ENCODE measurements at places on chromosomes 12 and 14. TPM values are rescaled to one million over a fixed set of nuclear protein-coding genes. Genes with fewer than 3 reads are reported as not detected.

TMEM119 gene
- total RNA-seq, result 15.8 TPM

SPTLC2 gene
- 66.1 TPM for total RNA-seq

KRT82 gene
- not detected for total RNA-seq

GPD1 gene
- 15.1 TPM for total RNA-seq

ADAMTS20 gene
- not detected for total RNA-seq

RASSF9 gene
- total RNA-seq, result 10.1 TPM

BCL7A gene
- total RNA-seq, result 22.7 TPM

BCAT1 gene
- total RNA-seq, result 15.5 TPM

GARIN6 gene
- not detected for total RNA-seq

CDH24 gene
- total RNA-seq, result 5.1 TPM

DNA sequence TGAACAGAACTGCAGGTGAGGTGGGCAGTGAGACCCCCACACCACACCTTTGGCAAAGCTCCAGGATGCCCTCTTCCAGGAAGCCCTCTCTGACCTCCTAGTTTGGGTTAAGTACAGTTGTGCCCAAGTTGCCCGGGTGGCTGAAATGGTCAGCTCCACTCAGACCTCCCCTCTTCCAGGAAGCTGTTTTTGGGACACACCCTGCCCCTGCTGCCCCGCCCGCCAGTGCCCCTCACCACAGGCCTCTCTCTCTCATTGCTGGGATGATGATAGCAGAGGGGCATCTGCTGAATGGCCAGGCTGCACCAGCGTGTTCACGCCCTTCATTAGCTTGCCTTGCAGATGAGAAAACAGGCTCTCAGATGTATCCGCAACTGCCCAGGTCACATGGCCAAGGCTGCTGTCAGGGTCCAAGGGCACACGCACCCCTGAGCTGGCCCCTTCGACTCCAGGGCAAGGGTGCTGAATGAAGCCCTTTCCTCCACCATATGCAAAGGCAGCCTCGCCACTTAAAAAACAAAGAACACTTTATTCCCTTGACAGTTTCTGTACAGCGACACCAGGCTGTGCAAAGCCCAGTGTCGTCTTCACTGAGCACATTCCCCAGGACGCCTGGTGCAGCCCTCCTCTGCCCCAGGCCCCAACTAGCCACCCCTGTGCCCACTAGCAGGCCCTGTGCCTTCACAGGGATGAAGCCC is 15.5 kb downstream of the SLC25A29 start:
- peak; percentile 48 for DNase-seq

- DNase-seq, result no peak
These were observed 521.8 kb downstream of the RMST start for GRCh38 chr12:97984436-97984835.

- peak; percentile 73 for DNase-seq
These were observed 33.2 kb downstream of the NCKAP5L start for GRCh38 chr12:49794811-49795653.

GRCh38 chr14:100824091-100824551 is 1.8 kb upstream of the MEG3 start:
- DNase-seq, result peak; percentile 79

DNA sequence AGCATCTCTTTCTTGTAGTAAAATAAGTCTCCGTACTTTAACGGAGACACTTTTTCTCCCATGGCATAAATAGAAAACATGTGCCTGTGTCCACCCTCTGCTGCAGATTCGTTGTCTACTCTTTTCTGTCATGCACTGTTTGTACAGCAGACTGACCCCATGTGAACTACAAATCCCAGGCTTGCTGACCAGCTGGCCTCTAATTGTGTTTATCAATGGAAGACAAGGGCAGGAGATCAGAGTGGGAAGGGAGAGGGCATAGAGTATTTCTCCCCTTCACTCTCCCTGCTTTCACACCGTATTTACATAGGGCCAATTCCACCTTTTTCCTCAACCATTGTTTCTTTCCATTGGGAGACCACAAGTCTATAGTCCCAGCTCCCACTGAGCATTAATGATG is 31.0 kb upstream of the TMTC2 start:
- no peak for DNase-seq

- peak; percentile 10 for DNase-seq
These were observed 174.1 kb upstream of the TMTC1 start for GRCh38 chr12:29957835-29958234.

GRCh38 chr14:53900499-53900898 is 56.1 kb downstream of the BMP4 start:
- no peak for DNase-seq

- peak; percentile 40 for DNase-seq
These were observed 326.8 kb upstream of the RTL1 start for GRCh38 chr14:101230161-101230850.

DNA sequence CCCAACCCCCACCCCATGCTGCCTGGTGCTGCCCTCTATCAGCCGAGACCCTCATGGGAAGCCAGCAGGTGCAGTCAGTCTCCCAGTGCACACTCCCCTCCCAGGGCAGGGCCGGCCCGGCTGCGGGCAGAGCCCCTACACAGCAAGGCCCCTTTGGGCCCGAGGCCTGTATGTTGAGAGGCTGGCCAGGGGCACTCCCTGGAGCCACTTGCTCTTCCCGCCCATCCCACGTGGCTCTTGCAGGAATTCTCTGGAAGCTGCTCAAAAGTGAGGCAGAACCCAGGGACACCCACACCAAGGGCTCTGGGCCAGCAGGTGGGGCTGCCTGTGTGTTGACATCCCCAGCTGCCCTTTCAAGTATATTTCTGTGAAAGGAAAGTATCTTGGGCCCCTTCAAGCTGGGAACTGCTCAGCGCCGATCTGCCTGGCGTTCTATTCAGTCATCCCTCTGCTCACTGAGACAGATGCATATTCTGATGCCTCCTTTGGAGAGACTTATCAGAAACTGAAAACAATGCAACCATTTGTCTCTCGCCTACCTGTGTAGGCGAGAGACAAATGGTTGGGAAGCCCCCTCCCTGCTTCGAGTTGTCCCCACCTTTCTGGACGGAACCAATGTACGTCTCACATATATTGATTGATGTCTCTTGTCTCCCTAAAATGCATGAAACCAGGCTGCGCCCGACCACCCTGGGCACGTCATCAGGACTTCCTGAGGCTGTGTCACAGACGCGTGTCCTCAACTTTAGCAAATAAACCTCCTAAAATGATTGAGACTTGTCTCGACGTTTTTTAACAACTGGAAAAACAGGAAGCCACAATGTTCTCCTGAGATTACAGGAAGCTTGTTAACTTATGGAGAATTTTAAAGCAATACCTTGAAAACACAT is 6.0 kb downstream of the GPR132 start:
- no peak for DNase-seq

GRCh38 chr12:47458279-47458678 is 247.6 kb downstream of the RPAP3 start:
- no peak for DNase-seq

DNA sequence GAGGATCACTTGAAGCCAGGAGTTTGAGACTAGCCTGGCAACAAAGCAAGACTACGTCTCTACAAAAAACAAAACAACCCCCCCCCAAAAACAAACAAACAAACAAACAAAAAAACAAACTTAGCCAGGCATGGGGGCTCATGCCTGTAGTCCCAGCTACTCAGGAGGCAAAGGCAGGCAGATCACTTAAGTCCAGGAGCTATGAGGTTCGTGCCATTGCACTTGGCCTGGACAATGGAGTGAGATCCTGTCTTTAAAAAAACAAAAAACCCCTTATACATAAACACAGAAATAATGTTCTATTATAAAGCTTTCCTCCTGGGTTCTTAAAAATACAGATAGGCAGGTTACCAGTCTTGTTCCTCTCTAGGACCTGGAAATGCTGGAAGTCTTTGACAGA is 1.6 kb downstream of the GTSF1 start:
- no peak for DNase-seq

DNA sequence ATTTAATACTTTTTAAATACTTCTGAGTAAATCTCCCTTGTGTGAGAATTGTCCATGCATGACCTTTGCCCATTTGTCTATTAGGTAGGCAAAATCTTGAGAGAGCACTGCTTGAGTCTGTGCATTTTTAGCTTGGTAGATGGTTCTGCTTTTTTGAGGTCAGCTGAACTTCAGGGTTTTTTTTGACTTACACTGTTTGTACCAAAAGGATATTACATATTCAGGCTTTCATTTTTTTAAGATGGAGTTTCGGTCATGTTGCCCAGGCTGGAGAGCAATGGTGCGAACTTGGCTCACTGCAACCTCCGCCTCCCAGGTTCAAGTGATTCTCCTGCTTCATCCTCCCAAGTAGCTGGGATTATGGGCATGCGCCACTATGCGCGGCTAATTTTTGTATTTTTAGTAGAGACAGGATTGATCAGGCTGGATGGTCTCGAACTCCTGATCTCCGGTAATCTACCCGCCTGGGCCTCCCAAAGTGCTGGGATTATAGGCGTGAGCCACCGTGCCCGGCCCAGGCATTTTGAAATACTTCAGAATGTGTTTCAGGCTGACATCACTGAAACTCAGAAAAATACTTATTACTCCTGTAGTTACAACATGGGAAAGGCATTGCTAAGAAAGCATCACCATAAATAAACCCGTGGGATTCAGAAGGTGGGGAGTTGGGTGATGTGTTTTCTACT is 11.1 kb downstream of the RASSF3 start:
- DNase-seq, result no peak

GRCh38 chr12:89575374-89575773 is 49.5 kb upstream of the POC1B start:
- DNase-seq, result no peak

DNA sequence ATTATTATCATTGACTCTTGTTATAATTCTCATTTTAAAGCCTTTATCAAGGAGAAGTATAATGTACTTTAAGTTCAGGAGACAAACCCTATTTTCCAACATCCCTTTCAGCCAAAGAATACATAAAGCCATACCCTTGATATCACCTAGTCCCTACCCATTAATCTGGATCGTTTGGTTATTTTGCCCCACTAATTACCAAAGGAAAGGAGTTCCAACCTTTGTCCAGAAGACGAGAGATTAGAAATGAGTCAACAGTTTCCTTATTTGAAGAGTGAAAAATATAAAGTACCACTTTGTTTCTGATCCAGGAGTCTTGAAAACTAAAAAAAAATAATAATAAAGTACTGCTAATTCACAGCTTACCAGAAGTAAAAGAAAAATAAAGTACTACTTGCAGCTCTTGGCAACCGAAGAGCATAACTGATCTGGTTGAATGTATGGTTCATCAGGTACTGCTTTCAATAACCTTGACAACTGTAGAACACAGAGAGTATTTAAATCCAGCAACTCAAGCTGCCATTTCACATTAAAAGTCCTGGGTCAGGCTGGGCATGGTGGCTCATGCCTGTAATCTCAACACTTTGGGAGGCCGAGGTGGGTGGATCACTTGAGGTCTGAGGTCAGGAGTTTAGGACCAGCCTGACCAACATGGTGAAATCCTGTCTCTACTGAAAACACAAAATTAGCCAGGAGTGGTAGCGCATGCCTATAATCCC is 33.7 kb downstream of the LIMA1 start:
- no peak for DNase-seq

DNA sequence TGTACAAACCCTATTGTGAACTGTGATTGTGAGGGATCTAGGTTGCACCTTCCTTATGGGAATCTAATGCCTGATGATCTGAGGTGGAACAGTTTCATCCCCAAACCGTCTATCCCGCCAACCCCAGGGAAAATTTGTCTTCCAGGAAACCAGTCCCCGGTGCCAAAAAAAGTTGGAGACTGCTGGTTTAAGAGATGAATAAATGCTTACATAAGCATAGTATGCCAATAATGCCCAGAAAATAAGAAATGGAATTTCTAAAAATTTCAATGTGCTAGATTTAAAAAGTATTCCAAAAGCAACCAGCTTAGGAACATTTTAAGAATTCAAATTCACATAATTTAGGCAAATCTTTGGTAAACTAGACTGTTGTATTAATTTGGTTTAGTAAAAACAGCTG is 5.4 kb upstream of the RNU6-8 start:
- DNase-seq, result no peak

- DNase-seq, result no peak
These were observed 146.1 kb downstream of the KITLG start for GRCh38 chr12:88433997-88434703.

DNA sequence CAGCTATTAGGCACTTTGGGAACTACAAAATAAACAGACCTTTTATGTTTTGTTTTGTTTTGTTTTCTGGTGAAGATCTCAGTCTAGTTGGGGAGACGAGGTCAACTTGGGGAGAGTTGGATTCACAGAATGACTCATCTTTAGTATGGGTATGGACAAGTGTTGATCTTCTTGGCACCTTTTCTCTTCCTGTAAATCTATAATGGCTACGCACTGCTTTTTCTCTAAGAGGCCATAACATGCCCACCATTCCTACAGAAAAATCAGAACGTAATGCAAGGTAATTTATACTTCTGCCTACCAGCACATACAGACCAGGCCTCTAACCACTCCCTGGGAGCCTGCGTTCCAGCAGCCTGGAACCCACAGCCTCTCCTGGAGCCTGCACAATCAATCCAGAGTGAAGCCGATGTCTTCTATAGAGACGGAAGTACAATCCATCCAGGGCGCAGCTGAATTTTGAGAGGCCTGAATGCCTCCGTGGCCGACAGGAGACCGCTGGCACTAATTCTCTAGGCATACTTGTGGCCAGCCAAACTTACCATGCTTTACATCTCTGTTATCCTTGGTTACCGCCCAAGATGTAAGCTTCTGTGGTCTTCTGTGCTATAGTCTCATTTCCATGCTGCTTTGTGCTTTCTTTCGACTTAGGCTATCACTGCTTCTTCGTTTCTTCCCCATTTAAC is 717 bp downstream of the PPHLN1 start:
- peak; percentile 14 for DNase-seq

DNA sequence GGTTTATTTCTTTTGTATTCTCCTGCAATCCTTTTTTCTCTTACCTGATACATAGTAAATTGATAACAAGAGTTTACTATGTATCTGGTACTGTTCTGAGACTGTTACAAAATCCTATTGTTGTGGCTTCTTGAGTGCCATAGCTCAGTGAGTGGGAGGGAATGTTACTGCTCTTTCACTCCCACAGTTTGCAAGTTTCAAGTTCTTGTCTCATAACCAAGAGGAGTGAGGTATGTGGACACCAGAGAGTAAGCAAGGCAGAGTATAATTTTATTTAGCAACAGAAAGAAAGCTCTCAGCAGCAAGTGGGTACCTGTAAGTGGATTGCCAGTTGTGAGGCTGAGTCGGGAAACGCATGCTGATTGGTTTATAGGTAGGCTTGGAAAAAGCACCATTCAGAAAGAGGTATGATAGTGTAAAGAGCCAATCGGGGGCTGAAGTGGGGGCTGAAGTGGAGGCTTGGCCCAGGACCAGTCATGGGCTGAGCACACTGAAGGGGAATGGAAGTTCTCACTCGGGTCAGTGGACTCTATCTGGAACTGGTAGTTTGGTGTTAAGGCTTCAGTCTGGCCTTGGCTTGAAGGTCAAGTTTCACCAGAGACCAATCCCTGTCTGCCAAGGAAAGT is 850.8 kb downstream of the TMTC2 start:
- no peak for DNase-seq

GRCh38 chr12:11553871-11554533 is 95.5 kb upstream of the ETV6 start:
- DNase-seq, result peak; percentile 63
